Cerebellar nuclear complex (tissue), 1 donor: ENCODE measurements at places on chromosomes 2 and 18.

- DNase-seq, result no peak
Observed at GRCh38 chr2:19835781-19836281, 66.0 kb downstream of the TTC32 start.

DNA sequence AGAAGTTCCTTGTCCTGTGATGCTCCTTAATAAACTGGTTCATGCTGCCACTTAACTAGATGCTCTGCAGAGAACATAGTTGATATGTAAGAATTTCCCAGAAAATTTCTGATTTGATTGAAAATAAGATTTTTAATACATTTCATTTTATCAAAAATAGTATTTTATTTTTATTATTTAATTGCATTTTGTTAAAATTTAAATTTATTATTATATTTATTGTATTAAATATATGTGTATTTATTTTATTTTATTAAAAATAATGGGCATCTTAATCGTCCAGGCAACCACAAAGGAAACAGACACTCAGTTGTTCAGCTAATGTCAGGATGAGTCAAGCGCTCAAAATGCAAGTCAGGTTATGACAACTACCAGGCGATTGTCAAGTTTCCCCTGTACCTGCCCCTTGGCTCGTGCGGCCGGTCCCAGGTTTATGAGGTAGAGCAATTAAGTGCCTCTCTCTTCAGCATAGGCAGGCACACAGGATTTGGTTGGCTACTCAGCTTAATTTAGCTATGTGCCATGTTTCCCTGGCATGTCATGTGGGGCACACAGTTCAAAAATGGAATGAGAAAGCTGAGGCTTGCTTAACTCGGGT lies 361.2 kb downstream of the RND3 start:
- DNase-seq, result no peak

- no peak for DNase-seq
Observed at GRCh38 chr2:30300122-30300455, 68.8 kb downstream of the LBH start.

DNA sequence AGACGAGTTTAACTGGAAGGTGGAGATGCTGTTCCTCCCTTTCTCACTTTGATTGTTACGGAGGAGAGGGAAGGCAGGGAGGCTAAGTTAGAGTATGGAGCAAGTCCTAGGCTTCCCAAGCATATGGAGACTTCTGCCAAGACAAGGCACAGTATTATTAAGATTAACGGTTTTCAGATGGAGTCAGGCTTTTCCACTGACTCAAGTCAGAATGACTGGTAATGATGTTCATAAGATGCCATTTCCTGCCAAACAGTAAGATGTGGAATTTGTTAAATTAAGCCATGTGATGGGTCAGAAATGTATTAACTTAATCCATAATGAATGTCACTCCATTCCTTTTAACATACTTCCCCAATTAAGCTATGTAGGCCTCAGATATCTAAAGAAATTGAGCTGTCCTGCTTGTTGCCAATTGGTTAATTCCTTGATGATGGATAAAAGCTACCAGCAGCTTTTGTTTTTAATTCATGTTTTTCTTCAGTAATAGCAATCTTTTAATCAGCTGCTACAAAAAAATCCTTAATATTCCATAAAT lies 383.7 kb downstream of the ZNF521 start:
- DNase-seq, result no peak

- DNase-seq, result no peak
Observed at GRCh38 chr18:39596891-39597290, 2031.3 kb upstream of the CELF4 start.

DNA sequence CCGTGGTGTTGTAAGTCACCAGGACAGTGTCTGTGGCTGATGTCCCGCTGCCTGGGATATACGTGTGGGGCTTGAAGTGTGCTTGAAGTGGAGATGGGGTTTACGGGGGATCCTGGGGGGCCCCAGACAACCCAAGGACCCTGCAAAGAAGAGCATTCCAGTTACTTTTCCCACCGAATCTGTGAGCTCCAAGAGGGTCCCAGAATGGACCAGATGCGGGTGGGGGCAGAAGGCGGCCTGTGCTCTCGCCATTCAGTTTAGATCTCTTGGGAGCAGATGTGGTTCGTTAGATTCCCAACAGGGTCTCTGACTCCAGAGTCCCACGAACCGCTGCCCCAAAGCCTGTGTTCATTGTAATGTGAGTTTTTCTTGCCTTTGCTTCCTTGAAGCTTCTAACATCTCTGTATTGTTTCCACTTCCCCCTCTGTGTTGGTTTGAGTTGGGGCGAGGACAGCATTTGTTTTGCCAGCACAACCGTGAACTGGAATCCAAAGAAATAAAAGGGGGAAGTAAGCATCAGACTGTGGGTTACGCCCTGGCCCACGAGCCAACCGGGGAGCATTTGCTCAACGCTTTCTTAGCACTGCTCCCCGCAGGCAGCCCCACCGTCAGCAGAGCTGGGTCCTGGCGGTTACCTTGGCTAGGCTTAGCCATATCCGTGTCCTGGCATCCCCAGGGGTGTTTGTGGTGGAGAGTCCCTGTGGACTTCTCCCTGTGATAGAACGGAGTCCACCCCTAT lies 92.1 kb downstream of the SH3BP4 start:
- DNase-seq, result no peak

GRCh38 chr2:34261701-34262100 lies 662.6 kb upstream of the FAM98A start:
- DNase-seq, result no peak

GRCh38 chr2:120005834-120006521 lies 6.9 kb upstream of the EPB41L5 start:
- no peak for DNase-seq

DNA sequence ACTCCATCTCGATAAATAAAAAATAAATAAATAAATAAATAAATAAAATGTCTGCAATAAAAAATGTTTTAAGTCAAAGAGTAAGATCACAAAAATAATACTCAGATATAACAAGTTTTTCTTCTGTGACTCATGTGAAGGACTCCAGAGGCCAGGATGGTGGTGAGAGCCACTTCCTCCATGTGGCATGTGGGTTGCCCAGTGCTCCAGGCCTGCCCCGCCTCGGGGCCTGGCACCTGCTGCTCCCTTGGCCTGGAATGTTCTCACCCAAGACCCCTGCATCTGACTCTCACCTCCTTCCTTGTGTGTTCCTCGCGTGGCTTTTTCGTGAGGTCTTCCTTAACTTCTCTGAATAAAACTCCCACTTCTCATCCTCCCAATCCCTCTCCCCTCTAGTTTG lies 77.4 kb upstream of the LDLRAD4 start:
- no peak for DNase-seq

DNA sequence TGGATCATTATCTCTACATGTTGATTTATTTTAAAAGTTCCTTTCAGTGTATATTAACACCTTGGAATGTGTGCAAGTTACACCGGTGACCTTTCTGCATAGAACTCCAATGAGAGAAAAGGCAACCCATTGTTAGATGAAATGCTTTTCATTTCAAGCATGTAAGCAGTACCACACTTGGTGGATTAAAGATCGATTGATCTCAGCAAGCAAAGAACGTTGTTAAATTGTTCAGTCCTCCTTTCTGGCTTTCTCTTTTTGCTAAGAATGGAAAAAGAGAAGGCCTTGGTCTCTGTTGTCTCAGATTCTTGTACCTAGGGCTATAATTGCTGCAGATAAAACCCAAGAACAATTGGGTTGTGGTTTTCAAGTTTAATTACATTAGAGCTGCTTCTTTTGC lies 843.0 kb downstream of the DPP10 start:
- DNase-seq, result no peak

DNA sequence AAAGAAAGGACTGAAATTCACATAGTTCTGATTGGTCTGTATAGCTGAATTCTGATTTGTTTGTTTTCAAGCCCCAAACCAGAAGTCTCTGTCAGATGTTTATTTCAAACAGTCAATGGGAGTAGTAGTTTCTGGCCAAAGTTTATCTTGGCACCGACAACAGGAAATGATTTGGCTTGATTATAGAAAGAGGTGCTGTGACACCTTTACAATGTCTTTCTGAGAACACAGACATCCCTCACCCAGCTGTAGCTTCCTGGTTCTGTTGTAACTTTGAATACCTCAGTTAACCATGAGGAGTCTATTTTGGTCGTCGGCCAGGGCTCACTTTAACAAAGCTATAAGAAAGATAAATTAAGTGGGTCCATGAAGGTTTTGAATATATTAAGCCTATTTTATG lies 545.0 kb upstream of the ZNF804A start:
- DNase-seq, result no peak
